Stimulated activated CD8-positive, alpha-beta memory T cell treated with anti-CD3 and anti-CD28 coated beads, Interleukin-12 subunit alpha, Interleukin-12 subunit beta, amount 100 ng/mL, for 4 hours (primary cell): ENCODE measurements at places on chromosomes 5 and 9.

DNA sequence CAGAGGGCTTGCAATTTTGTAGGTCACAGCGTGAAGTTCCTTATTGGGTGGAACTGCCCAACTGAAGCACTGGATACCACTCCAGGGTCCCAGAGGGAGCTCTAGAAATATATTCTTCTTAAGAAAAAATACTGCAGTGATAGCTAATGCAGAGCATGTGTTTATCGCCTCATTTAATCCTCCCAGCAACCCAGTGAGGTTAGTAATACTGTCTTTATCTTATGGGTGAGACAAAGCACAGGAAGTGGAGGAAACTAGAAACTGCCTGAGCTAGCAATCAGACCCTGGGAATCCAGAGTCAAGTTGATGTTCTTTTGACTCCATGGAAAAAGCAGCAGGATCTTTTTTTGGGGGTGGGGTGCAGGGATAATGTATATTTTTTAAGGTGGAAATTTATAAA is 153.3 kb downstream of the PJA2 start:
- DNase-seq = no peak

- DNase-seq = no peak
These were observed 388.7 kb upstream of the POU5F2 start for GRCh38 chr5:94130077-94130476.

GRCh38 chr5:172429201-172429940 is 25.0 kb downstream of the SH3PXD2B start:
- no peak for DNase-seq

- no peak for DNase-seq
These were observed 27.0 kb downstream of the SKP1 start for GRCh38 chr5:134149571-134150303.

DNA sequence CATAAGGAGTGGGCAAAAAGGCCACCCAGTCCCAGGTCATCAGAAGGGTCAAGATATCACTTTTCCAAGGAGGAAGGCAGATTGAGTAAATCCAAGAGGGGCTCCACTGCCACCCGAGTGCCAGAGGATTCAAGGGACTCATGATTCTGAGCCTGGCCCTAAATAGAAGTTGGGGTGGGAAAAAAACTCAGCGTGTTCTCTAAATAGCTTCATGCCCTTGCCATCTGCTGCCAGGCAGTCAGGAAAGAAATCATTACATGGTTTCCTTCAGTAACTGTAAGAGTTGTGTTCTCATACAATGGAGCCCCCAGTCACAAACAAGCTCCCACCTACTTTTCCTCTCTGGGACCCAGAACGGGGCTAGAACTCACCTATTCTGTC is 37.2 kb downstream of the SAR1B start:
- DNase-seq = no peak

DNA sequence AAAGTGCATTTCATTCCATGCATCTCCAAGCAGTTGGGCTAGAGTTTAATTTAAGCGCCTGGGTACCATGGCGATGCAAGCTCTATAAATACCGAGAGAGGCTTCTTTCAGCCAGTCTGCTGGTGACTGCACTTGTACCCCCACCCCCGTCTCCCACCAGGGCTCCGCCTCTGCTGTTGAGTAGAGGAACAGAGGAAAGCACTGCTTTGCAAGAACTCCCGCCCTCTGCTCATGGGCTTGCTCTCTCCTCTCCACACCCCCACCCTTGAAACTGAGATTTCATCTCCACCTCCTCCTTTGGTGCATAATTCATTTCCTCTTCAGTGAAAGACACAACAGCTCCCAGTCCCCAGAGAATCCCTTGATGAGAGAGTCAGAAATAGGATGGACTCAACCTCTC is 5.1 kb upstream of the WWC1 start:
- DNase-seq = no peak

- no peak for DNase-seq
These were observed 93.4 kb upstream of the CCDC112 start for GRCh38 chr5:115389799-115390382.

DNA sequence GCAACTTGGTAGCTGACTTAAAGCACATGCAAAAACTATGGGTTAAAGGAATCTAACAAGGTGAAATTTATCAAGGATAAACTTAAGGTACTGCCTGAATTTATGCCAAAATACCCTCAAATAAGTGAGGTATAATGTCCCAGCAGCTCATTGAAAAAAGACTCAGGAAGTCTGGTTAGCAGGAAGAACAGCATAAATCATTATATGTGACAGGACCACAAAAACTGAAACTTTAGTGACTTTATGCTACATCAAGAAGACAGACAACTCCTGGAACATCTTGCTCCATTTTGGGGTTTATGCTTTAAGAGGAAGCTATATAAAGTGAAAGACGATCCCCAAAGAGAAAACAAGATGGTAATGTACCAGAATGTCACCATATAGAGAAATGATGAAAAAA is 282.4 kb upstream of the ZNF462 start:
- no peak for DNase-seq

GRCh38 chr9:96674906-96675538 is 19.9 kb upstream of the PRXL2C start:
- DNase-seq = no peak

DNA sequence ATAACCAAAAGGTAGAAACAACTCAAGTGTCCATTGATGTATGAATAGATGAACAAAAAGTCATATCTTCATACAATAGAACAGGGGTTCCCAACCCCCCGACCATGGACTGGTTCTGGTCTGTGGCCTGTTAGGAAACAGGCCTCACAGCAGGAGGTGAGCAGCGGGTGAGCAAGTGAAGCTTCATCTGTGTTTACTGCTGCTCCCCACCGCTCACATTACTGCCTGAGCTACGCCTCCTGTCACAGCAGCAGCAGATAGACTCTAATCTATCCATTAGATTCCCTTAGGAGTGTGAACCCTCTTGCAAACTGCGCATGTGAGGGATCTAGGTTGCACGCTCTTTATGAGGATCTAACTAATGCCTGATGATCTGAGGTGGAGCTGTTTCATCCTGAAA is 478.0 kb downstream of the BRINP1 start:
- DNase-seq = no peak

GRCh38 chr5:77208507-77209163 is 1.8 kb upstream of the PDE8B start:
- no peak for DNase-seq

GRCh38 chr9:134619983-134620661 is 21.5 kb upstream of the COL5A1 start:
- no peak for DNase-seq
